ENCODE measurements at places on chromosomes 2 and 18.

DNA sequence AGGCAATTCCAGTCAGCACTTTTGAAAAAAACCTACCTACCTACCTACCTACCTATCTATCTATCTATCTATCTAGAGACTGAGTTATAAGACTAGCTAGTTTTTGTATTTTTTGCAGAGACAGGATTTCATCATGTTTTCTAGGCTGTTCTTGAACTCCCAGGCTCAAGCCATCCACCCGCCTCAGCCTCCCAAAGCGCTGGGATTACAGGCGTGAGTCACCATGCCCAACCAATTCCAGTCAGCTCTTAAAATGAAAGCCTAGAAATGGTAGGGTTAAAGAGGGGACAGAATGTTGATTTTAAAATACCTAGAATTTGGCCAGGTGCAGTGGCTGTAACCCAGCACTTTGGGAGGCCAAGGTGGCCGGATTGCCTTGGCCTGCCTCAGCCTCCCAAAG, 19.1 kb downstream of the MSH2 start:
- DNase-seq = no peak

GRCh38 chr2:165629776-165630175, 160.3 kb downstream of the CSRNP3 start:
- no peak for DNase-seq

DNA sequence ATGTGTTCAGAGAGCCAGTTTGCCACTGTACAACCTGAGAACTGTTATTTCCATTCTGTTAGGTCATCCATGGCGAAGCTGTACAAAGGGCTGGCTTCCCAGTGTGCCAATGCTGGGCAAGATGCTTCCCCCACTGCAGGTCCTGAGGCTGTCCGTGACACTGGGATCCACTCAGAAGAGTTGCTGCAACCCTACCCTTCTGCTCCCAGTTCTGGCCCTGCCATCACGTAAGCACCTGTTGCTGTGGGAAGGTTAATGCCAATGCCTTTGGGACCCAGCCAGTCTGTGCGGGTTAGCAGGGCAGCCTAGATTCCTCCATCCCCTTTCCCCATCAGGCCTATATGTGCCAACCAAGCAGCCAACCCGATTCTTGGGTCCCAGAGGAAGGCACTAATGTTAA, 68.3 kb downstream of the ARHGEF33 start:
- DNase-seq = no peak

DNA sequence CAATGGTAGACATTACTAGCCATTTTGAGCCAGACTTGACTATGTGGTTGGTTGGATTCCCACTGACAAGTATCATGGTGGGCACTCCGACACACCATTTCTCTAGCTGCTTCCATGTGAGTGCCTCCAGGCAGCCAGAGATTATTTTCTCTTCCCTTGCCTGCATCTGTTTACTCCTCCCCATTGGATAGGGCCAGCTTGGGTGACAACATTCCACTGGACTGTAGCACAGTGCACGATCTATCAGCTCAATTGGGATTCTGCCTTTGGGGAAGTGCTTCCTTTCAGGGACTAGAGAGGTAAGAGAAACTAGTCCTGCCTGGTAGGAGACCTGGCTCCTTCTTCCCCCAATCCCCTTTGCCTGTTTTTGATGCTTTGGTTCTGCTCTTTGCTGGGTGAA, 49.0 kb upstream of the MAP4K3 start:
- no peak for DNase-seq

DNA sequence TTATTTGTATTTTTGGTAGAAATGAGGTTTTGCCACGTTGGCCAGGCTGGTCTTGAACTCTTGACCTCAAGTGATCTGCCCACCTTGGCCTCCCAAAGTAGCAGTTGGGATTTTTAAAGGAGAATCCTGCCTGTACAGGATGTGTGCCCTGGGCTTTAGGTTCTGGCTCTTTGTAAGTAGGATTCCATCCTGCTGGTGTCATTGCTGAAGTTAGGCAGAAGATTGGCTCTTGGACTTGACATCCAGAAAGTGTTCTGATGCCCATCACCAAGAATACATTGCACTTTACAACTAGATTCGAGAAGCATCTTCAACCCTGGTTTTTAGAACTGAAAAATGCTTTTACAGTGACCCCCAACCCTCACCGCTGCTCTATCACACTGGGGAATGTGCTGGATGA, 4.4 kb upstream of the TWIST2 start:
- no peak for DNase-seq

DNA sequence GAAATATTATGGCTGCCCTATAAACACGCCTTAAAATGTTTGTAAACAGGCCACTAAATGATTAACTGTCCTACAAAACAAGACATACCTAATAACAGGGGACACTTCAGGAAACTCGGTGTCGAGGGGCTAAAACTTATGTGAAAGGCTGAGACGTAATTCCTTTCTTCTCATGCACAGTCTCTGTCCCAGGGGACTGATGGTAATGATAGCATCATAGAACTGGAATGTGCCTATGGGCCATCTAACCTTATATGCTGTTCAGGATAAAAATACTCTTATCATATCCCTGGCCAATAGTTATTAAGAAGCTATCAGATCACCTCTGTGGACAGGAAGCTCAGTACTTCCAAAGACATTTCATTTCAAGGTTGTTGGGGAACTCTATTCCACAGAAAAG, 252.6 kb upstream of the RASGRP3 start:
- DNase-seq = no peak

- DNase-seq = peak; percentile 68
Measured at GRCh38 chr18:2571200-2572170, at the start of the genes METTL4 and NDC80. METTL4 (minus strand) TSS chr18:2571505; CDS start chr18:2567216, 4,289 bp downstream. NDC80 (plus strand) TSS chr18:2571557; CDS start chr18:2572986, 1,429 bp downstream.

- no peak for DNase-seq
Measured at GRCh38 chr2:198890490-198890889, 567.2 kb downstream of the SATB2 start.

- no peak for DNase-seq
Measured at GRCh38 chr2:152433791-152434190, 98.8 kb downstream of the FMNL2 start.

DNA sequence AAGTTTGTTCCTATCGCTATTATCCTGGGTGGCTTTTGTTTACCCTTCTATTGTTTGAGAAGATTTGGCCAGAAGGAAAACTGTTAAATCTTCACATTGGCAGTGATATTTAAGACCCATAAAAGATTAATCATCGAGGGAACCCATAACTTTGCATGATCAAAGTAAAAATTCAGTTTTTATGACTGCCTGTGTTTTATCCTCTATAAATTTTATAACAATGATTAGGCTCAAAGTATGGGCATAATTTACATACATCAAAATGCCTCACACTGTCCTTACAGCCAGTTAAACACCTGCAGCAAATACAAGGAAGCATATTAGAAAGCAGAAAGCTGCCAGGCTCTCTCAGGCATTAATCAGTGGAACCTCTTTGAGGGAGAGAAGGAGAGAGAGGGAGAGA, 289.1 kb downstream of the ICOS start:
- no peak for DNase-seq

DNA sequence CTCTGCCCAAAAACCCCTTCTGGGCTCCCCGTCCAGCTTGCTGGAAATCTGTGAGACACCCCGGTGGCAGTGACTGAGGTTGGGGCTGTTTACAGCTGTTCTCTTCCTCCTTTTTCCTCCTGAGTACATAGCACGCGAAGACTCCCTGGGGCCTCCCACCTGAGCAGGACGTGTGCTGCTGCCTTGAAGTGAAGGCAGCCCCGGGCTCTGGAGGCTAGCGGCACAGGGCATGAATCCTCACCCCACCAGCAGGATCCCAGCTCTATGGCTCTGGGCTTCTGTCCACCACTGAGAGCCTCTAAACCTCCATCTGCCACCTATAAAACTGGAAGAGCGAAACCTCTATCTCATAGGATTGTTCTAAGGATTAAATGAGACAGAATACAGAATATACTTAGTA, 182.5 kb downstream of the TMEM163 start:
- no peak for DNase-seq

DNA sequence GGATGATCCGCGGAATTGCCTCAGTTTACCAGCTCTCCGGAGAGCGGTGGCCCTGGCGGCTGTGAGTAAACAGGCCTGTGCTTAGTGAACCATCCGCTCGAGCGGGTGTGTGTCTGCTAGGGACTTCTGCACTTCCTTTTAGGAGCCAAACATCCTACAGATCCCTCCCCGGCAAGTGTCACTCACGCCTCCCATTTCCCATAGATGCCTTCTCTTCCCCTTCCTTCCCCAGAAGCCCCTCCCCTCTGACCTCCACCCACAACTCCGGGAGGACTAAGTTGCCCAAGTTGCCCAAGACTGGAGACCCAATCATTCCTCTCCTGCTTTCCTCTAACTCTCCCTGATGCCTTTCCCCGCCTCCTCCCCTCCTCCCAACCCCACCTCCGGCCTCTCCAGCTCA, 2.9 kb downstream of the C1QL2 start:
- DNase-seq = no peak

DNA sequence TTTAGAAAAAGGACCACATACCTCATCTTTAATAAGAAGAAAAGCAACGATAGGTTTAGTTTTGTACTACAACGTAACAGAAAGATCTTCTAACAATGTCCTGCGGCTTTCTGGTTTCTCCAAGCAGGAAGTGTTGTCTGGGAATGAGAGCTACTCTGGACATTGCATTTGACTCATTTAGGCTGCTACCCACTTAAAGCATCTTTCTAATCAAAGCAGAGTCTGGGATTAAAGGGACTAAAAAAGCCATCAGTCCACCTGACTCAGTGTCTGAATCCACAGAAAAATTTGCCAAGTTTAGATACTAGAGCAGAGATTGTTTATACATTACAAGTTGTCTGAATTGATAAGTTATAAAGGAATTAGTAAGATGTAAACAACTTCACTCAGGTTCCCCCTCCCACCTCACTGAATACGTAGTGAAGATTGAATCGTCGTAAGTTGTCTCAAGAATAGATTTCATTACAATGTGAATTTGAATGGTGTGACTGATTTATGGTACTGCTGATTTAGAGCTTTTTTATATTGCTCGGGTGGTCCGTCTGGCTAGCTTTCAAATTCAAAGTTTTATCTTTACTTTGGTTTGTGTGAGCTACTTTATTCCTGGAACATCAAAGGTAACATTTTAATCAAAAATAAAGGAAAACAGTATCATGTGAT, 70.2 kb upstream of the SMIM21 start:
- no peak for DNase-seq

Measured in stimulated activated CD8-positive, alpha-beta memory T cell treated with anti-CD3 and anti-CD28 coated beads, Interleukin-2, amount 100 ng/mL, for 1 hour (primary cell).